Cerebellar nuclear complex (tissue), 1 donor: ENCODE measurements at places on chromosomes 16 and 17.

DNA sequence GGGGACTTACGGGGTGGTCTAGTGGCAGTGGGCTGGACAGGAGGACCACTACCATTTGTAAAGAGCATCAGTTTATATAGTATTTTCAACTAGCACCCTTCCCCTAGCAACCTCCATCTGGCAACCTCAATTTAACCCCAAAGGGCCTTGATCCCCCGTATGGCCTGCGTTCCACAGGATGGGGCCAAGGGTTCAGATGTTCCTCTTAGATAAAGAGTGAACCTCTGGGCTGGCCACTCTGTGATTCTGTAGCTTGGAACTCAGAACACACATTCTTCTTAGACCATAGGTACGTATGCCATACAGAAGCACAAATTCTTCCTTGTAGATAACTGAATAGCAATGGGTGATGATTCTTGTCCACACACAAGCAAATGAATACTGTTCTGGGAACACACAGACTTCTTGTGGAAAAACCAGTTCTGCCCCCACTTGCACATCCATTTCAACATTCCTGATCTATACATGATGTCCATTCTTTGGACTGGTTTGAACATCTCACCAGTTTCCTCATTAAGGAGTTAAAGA is 1.9 kb upstream of the GGA2 start:
- DNase-seq = no peak

DNA sequence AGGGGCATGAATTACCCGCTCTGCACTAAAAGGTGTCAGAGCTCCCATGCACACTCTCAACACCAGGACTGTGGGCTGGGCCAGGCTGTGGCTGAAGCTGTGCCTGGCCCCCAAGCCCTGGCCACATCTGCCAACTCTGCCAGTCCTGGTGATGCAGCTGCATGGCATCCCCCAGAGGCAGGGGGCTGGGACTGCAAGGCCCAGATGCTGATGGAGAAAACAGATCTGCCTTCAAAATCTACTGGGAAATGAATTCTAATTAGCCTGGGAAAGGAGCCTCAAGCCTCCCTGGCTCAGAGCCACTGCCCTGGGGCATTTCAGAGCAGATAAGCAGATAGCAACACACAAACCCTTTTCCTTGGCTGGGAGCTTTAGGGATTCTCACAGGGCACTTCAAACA is 3.4 kb downstream of the CHST6 start:
- DNase-seq = no peak

GRCh38 chr17:13353590-13353989 is 248.1 kb downstream of the HS3ST3A1 start:
- no peak for DNase-seq

GRCh38 chr17:76422406-76422805 is 30.5 kb downstream of the UBE2O start:
- DNase-seq = no peak

- no peak for DNase-seq
Measured at GRCh38 chr17:73205459-73205961, 12.7 kb downstream of the COG1 start.

GRCh38 chr17:80833952-80834892 is 157.4 kb upstream of the CHMP6 start:
- no peak for DNase-seq

DNA sequence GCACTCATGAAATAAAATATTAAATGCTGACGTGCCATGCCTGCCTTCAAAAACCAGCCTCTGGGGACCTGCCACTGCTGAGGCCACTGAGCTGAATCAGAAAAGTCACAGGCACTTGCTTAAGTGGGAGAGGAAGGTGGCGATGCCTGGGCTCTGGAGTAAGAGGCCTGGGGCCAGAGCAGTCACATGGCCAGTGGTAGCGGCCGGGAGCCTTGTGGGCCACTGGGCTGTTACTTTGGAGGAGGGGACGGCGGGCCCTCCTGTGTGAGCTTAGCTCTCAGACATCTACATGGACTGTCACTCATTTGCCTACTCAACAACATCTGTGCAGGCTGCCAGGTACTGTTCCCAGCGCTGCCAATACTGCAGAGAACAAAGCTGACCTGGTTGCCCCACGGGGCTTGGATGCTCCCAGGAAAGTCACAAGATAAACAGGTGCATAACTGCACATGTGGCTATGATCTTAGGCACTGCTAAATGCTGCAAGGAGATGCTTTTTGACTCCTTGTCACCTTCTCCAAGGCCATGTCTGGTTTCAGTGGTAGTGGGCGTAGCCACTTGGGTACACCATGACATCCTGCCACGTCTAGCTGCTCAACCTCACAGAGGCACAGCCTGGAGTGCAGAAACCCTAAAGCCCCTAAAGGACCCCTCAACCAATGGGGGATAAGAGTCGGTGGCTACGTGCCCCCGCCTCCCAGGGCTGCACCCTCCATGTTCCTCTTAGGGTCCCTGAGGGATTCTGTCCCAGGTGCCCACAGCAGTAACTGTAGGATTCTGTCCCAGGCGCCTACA is 11.6 kb downstream of the COTL1 start:
- DNase-seq = no peak

DNA sequence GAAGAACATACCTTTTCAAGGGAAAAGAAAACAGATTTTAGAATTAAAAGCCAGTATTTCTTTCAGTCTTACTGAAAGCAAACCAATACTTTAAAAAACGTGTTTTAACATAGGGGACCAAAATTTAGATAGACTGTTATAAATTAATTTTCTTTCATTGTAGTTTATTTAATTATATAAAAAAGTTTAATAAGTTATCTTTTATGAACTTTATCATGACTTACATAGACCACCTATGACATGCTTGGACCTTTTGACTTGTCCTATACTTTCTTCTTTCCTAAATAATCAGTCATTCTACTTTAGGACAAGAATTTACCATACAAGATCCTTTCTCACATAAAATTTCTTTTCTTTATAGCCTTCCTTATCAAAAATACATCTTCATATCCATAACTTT is 102.0 kb upstream of the HAS3 start:
- DNase-seq = no peak

DNA sequence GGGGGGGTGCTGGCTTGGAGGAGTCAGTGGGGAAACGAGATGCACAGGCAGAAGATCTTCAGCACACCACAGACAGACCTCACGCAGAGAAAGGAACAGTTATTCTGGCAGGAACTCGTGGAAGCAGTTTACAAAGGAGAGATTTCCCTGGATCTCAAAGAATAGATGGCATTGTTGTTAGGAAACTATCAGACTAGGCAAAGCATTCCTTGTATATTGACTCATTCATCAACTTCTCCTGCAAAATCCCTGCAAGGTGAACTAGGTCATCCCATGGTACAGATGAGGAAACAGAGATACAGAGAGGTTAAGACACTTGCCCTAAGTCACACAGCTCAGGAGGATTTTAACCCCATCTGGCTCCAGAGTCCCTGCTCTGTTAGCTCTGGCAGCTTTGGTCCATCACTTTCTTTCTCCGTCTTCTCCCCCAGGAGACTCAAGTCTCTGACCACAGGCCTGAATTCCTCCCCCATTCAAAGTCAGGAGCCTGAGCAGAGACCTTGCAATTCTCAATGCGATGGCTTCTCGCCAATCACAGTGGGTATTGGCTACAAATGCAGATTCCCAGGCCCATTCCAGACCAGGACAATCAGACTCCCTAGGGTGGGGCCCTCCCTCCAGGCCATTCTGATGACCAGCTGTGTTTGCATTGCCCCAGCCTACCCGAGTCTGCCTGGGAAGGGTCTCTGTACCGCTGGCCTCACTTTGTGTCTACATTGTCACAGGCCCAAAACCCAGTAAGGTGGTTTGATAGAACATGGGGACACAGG is 56.4 kb downstream of the LITAF start:
- no peak for DNase-seq

DNA sequence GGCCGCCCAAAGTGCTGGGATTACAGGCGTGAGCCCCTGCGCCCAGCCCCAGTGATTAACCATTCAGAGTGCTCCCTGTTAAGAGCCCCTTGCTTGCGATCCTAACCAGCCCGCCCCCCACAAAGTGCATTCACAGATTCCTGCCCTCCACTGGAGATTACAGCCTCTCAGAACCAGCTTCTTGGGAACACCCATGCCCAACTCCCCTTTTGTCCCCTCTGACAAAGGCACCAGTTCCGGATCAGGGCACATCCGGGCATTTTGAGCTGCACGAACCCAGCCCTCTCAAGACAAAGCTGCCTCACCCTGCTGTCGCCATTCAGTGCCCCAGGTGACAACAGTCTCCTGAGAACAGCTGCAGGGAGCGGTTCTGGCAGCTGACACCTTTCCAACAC is 848 bp upstream of the KRT19 start:
- no peak for DNase-seq

GRCh38 chr16:57341441-57342303 is 16.9 kb upstream of the CCL22 start:
- no peak for DNase-seq

DNA sequence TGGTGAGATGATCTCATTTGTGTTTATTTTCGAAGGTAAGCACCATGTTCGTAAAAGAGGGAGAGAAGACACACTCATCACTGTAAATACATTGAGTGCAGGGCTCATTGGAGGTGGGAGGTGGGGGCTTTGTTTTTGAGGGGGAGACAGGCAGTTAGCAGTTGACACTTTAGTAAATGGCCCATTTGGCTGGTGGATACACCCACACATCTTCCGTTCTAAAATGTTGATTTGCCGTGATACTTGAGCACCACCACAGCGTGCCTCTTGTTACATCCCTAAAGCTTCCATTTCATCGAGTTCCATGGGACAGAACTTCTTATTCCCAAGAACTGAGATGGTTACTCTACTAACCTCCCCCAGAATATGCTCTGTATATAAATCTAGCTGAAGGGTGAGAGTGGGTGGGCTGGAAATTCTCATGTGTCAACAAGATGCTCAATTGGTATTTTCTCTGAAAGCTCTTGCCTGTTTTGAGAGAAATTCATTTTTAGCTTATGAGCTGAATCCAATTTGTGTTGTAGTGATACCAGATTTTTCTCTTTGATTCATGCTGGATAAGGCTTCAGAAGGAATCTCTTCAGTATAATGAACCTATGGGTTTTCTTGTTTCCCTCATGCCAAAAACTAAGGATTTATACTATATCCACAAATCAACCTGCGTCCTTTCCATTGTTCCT is 314.3 kb downstream of the RBFOX1 start:
- DNase-seq = no peak

- DNase-seq = no peak
Measured at GRCh38 chr17:74670329-74670728, 42.4 kb downstream of the CD300LF start.

DNA sequence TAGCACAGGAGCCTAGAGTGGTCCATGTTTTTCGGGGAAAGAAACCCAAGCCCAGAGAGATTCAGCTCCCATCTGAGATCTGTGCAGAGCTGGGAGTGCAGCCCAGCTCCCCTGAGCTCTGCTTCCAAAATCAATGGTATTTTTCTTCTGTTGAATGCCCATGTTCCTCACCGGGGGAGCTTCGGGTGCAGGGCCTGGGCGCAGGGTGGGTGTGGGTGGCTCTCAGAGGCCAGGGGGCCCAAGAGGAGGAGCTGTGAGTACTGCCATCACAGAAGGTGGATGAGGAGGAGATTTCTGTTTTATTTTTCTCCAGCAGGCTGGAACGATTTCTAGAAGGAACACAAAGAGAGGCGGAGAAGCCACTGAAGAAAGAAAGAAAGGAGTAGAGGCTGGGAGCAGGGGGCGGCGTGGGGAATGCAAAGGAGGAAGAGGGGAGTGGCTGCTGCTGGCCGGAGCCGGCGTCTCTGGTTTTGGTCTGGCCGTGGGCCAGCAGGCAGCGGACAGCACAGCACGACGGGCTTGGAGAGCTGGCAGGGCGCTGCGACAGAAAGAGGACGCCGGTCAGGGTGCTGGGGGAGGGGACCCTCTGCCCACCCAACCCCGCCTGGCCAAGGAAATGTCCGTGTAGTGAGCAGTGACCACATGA is 76.2 kb upstream of the KSR1 start:
- DNase-seq = no peak

- no peak for DNase-seq
Measured at GRCh38 chr16:88030498-88030897, 79.3 kb downstream of the BANP start.

GRCh38 chr17:62994931-62995330 is 28.9 kb downstream of the TANC2 start:
- no peak for DNase-seq

- DNase-seq = no peak
Measured at GRCh38 chr16:17622366-17622765, 151.6 kb upstream of the XYLT1 start.

GRCh38 chr16:57725151-57725550 is 10.4 kb upstream of the KATNB1 start:
- DNase-seq = no peak

- DNase-seq = no peak
Measured at GRCh38 chr17:61614219-61614618, 23.2 kb upstream of the NACA2 start.

DNA sequence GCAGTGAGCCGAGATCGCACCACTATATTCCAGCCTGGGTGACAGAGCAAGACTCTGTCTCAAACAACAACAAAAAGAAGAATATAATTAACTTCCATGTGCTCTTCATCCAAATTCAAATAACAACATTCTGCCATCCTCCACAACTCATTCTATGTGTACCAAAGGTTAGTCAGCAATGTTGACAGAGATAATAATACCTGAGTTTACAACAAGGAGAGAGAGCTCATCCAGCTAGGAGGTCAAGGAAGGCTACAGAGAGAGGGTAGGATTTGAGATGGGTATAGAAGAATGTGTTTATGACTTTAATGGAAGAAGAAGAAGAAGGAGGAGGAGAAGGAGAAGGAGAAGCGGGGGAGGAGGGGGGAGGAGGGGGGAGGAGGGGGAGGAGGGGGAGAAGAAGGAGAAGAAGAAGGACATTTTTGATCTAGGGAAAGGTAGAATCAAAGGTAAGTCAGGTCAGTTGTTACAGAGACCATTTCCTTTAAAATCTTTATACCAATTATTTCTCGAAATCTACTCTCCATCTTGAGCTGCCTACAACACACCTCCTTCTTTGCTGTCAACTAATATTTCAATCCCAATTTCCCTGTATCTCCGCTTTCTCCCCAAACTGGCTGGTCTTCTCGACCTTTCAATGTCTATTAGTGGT is 10.1 kb upstream of the HSF5 start:
- no peak for DNase-seq

- DNase-seq = no peak
Measured at GRCh38 chr16:87201790-87202189, 115.4 kb downstream of the C16orf95 start.

- DNase-seq = no peak
Measured at GRCh38 chr16:752007-752312, 8.6 kb upstream of the MSLN start.

GRCh38 chr16:21339941-21340340 is 61.9 kb upstream of the CRYM start:
- DNase-seq = no peak
